Stimulated activated CD4-positive, alpha-beta T cell treated with anti-CD3 and anti-CD28 coated beads, TNF-alpha, amount 100 ng/mL, for 4 hours (primary cell): ENCODE measurements at places on chromosomes 6 and 20.

- no peak for DNase-seq
Measured at GRCh38 chr6:85443349-85444117, 6.3 kb upstream of the NT5E start.

DNA sequence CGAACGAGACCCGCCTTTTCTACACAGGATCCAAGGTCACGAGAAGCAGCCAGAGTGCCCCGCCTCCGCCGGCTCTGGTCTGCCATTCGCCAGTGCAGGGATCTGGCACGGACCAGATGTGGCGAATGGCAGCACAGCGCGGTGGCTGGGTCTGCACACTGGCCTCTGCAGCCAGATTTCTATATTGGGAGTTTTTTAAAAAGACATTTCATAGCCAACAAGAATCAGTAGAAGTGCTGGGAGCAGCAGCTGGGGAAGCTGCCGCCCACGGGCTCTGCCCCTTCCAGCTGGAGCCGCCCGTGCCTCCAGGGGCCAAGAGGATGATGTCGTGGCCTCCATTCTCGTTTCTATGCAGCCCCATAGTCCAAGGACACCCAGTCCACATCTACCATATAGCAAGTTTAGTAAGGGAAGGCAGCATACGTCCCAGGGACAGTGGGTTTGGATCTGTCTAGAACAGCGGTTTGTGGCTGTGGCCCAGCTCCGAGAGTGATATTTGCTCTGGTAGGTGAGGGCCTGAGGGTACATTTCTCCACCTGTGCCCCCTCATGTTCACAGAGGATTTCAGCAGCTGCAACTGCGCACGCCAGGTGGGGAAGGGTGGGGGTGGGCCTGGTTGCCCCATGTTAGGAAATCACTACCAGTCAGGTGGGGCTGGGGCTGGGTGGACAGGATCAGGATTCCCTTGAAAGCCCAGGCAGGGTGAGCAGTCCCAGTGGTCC is 333.7 kb downstream of the ZFAND3 start:
- DNase-seq: no peak

GRCh38 chr6:89468998-89469397 is 36.0 kb downstream of the ANKRD6 start:
- DNase-seq: no peak

GRCh38 chr6:123418071-123418470 is 218.7 kb downstream of the TRDN start:
- DNase-seq: no peak

DNA sequence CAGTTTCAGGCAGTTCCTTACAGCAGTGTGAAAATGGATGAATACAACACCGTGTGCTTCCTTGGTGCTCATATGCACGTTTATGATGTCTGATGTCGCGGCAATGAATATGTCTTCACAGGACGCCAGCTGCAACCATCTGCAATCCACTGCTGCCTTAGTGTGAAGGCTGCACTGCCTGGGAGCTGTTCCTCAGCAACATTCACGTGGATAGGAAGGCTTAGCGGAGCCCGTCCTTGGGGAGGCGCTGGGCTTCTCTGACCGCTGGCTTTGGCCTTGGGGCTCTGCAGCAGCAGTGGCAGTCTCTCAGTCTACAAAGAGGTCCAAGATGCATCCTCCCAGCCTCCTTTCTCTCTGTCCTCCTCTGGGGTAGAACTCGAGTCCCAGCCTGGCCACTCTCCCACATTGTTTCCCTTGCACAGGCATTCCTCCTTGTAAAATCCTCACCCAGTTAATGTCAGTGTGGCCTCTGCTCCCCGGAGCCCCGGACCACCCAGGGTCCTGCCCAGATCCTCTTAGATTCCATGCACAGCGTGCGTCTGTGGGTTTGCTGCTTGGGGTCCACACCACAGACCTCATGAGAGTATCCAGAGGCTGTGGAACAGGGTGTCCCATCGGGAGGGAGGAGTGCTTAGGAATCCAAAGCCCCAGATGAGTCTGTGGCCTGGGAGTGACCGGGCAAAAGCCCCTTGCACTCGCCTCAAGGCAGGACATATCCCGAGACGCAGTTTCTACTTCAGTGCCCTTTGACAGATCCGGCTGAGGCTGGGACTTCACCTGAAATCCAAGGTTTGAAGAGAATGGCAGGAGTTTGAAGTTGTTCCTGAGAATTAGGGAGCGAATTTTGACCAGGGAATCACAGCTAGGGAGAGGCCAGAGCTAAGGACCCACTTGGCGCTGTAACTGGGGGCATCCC is 181.3 kb downstream of the THBS2 start:
- DNase-seq: no peak

GRCh38 chr6:78538002-78538401 is 329.3 kb upstream of the IRAK1BP1 start:
- DNase-seq: no peak

GRCh38 chr6:139708337-139709199 is 334.1 kb upstream of the CITED2 start:
- no peak for DNase-seq

DNA sequence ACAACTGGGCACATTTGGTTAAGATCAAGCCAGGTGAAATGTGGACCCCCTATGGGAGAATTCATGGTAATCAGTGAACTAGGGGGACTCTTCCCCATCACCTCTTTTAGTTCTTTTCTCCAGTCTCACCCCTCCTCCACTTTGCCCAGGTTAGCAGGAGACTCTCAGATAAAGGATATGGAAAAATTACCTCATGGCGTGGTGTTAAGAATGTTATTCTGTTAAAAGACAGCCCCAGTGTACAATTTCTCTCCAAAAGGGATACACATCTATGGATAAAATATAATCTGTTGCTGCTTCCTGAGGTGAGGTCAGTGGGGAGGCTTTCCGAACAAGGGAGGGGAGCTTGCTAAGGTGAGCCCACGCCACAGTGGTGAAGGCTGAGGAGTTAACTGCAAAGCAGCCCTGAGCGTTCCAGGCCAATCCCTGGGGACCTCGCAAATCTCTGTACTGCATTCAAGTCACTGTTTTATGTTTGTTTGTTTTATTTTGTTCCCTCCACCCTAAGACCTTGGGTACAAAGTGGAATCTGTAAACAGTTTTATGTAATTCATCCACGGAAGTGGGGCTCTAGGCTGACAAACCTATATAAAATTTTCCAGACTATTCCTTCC is 52.0 kb downstream of the ADGRF1 start:
- no peak for DNase-seq

DNA sequence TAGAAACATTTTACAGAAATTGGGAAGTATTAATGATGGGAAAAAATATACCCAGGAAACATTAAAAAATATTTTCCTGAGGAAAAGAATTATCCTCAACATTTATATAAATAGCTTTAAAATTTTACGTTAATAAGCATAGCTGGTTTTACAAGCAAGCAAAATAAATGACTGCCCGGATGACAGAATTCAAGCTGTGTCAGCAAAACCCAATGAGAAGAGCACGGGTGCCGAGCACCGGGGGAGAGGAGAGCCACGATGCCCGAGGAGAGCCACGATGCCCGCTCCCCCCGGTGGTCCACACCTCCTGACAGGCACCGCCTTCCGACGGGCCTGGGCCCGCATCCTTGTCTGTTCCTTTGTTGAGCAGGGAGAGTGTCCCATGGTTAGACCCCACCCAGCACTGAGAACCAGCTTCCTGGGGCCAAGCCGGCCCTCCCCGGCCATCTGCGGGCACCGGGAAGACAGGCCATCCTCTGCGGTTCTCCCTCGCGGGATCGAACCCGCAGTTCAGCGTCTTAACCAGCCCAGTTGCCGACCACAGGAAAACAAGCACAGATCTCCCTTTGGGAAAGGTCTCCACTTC is 63.3 kb upstream of the PDE10A start:
- DNase-seq: no peak

- no peak for DNase-seq
Measured at GRCh38 chr20:63822276-63822696, 8.8 kb downstream of the ZBTB46 start.

GRCh38 chr6:126422912-126423311 is 83.0 kb downstream of the CENPW start:
- no peak for DNase-seq

DNA sequence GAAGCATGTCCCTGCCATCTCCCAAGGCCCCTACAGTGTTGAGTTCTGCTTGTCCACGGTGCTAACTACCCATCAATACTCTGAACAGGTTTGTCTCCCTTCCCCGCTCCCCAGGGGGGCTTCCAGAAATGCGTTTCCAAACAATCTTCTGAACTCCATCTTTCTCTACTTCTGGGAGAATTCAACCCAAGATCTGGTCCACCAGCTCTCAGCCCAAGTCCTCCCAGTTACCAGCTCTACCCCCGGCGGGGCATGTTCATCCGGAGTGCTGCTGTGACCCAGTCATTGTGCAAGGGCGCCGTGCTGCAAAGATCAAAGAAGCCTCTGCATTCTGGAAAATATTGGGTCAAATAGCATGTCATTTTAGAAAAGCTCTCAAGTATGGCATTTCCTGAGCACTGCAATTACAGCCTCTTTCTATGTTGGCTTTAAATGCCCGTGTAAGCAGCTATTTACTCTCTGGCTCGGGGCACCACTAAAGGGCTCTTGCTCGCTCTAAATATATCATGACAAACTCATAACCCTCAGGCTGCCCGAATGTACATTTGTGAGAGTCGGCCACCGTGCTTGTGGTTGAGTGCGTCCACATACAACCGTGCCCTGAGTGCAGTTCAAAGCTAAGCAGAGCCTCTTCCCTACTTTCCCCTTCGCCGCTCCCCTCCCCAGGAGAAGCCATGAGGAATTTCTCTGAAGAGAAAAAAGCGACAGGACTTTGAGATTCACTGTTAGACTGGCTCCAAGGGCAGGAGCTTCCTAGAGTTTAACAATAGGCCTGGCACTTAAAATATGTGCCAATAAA is 71.6 kb downstream of the BANF2 start:
- DNase-seq: no peak

- no peak for DNase-seq
Measured at GRCh38 chr6:36501686-36502085, 45.6 kb downstream of the STK38 start.

DNA sequence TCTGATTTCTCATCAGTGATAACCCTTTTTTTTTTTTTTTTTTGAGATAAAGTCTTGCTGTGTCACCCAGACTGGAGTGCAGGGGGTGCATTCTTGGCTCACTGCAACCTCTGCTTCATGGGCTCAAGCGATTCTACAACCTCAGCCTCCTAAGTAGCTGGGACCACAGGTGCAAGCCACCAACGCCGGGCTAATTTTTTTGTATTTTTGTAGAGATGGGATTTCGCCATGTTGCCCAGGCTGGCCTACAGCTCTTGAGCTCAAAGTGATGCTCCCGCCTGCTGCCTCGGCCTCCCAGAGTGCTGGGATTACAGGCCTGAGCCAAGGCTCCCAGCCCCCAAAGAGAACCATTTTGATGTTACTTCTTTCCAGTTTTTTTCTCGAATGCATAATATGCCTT is 2.2 kb downstream of the FABP7 start:
- no peak for DNase-seq

DNA sequence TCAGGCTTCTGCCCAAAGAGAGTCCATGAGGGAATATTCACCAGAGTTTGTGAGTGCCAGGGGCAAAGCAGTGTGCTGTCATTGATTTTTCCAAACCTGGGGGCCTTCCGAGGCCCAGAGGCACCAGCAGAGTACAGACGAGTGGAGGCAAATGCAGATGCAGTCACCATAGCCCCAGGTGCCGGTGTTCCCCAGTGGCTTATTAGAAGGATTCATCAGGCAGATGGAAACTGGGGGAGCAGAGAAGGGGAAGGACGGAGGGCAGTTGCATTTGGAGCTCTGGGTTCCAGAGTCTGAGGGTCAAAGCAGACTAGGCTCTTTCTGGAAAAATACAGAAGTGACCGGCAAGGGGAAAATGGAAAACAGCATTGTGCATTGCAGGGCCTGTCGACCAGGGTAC is 184.2 kb downstream of the ANKRD60 start:
- DNase-seq: no peak

GRCh38 chr6:16731478-16732051 is 29.7 kb downstream of the ATXN1 start:
- DNase-seq: no peak

DNA sequence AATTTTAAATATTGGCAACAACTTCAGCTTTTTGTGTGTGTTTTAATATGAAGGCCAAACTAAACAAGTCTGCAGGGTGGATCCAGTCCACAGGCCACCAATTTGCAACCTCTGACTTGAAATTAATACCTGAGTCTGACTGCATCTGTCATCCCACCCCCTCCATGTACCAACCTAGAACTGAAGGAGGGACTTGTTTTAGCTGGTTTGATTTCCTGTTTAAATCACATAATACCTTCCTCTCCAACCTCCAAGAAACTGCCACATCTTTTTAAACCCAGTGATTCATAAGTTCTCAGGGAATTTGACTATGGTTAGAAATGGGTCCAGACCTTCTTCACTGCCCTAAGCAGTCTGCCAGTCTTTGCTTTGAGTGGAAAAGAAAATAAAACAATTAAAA is 21.6 kb downstream of the RNF8 start:
- DNase-seq: no peak

DNA sequence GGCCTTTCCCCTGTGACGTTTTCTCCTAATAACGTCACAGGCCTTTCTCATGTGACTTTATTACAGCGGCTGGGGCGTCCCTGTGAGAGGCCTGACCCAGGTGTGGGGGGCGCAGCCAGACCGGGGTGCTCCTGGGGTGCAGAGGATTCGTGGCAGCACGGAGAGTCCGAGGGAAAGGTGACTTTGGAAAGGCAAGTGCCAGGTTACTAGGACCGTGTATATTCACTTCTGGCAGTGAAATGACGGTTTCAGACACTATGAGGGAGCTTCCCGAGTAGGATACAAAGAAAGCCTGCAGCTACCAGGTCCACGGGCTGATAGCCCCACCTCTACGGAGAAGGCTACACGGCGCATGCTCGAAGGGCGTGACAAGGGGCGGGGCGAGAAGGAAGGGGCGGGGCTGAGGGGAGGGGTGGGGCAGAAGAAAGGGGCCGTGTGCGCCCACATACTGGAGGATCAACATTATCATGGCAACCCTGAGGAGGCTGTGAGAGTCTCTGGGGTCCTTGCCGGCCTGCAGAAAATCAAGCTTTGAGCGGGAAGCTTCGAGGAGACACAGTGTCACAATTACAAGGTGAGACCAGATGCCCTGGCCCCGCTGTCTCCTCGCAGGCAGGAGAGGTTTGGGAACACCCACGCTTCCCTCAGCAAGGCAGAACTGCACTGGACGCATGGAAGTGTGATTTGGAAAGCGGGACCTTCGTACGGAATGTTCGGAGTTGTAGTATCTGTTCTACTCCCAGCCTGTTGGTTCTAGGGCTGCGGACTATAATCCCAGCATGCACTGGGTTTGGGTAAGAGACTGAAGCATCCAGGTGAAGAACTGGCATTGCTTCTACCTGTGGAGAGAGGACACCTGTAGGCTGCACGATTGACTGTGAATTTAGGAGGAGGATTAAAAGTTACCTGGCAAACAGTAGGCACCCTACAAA is 54.4 kb upstream of the ZNF337 start:
- peak; percentile 27 for DNase-seq
